Smooth muscle cell of trachea (primary cell): ENCODE measurements at places on chromosomes 1 and 21. TPM values are rescaled to one million over a fixed set of nuclear protein-coding genes. Genes with fewer than 3 reads are reported as not detected.

The PPIAL4G gene
- not detected in 2 replicates for total RNA-seq

The KCNJ6 gene
- not detected in 2 replicates for total RNA-seq

The NEK2 gene
- total RNA-seq: 1.5 and 47.1 TPM in 2 replicates

The HSPB7 gene
- 3.3 and 5.0 TPM in 2 replicates for total RNA-seq

The SAMD11 gene
- total RNA-seq: 11.1 and 12.7 TPM in 2 replicates
